ENCODE measurements at places on chromosomes 7 and 10.

DNA sequence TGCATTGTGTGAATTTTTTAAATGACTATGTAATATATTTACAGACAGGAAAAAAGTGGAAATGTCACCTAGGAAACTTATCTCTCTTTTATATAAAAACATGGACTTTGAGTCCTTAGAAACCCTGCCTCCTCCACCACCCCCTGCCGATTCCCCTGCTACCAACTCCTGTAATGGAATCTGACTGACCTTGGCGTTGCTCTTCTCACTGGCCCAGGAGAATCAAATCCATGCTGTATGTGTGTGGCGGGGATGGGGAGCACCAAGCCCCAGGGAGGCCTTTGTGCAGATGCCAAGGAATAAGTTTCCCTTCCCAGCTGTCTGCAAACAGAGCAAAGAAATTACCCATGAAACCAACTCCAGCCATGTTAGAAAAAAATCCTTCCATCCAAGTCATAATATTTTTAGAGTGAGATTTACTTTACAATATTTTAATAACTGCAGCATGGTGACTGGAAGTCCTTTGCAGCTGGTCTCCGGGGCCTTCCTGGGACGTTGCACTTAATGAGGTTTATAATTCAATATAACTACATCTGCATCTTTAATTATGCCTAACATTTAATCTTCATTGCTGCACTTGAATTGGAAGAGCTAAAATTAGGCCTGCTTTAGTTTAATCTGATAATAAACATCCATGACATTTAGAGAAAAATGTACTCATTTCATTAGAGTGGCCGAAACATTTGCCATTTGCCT, 111.4 kb upstream of the CACUL1 start:
- DNase-seq, result peak; percentile 30

- DNase-seq, result no peak
Observed at GRCh38 chr7:24880886-24881285, 99.1 kb downstream of the OSBPL3 start.

- peak; percentile 52 for DNase-seq
Observed at GRCh38 chr7:116500078-116500853, 728 bp downstream of the CAV2 start.

DNA sequence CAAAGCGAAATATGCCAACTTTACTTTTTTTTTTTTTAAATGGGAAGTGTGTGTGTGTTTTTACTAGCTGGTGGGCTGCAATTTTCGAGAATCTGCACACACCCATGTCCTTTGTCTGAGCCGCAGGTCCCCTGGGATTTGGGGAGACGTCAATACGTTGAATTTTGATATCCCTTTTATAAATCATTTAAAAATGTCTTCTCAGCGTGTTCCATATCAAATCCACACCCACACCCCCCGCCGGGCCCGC, 404 bp upstream of the FMC1 start:
- no peak for DNase-seq

- peak; percentile 59 for DNase-seq
Observed at GRCh38 chr10:13712837-13713581, 126.2 kb downstream of the PRPF18 start.

GRCh38 chr7:41476460-41476803, 226.5 kb downstream of the INHBA start:
- no peak for DNase-seq

- no peak for DNase-seq
Observed at GRCh38 chr7:32126843-32127242, 56.6 kb upstream of the PDE1C start.

- DNase-seq, result no peak
Observed at GRCh38 chr7:46432708-46433107, 511.6 kb upstream of the IGFBP3 start.

- DNase-seq, result no peak
Observed at GRCh38 chr7:138961159-138961558, 20.0 kb downstream of the KIAA1549 start.

- DNase-seq, result no peak
Observed at GRCh38 chr10:30155401-30155800, 96.0 kb upstream of the JCAD start.

DNA sequence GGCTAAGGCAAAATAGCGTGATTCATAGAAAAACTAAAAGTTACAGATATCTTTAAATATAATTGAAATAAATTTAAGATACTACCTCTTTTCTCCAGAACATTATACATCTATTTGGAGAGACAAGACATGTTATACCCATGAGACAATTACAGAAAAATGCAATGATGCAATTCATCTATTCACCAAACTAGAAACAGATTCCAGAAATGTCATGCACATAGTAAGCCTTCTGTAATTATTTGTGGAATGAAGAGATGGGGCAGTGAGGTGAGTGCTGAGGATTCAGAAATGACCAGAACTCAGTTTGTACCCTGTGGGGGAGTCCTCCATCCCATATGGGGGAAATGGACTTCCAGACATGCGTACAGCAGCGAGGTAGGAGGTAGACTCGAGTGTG, 99.4 kb downstream of the MKX start:
- DNase-seq, result no peak

DNA sequence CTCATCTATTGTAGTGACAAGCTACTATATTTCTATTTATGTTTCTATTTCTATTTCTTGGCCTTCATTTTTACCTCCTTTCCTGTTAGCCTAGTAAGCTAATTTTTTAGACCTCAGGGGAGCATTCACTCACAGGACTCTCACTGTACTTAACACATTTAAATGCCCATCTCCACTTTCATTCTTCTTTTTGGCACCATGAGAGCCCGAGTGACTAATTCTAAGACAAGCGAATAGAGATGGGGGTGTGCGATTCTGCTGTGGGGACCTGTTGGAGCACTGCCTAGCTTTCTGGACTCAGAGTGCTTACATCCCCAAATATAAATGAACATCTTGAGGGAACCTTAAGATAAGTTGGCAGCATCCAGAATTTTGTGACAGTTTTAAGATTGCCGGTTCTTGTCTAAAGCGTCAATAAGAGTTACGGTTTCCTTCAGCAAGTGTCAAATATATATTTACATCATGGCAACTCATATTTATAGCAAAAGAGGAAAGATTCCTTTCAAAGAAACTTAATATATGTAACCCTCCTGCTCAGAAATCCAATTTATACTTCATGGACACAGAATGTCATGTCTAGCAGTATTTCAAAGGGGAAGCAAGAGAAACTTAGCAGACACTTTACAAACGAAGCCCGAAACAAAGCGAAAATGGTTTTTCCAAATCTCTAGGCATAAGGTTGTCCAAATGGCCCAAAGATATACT, 54.1 kb upstream of the AFAP1L2 start:
- no peak for DNase-seq

- no peak for DNase-seq
Observed at GRCh38 chr10:94496646-94497045, 48.9 kb upstream of the HELLS start.

DNA sequence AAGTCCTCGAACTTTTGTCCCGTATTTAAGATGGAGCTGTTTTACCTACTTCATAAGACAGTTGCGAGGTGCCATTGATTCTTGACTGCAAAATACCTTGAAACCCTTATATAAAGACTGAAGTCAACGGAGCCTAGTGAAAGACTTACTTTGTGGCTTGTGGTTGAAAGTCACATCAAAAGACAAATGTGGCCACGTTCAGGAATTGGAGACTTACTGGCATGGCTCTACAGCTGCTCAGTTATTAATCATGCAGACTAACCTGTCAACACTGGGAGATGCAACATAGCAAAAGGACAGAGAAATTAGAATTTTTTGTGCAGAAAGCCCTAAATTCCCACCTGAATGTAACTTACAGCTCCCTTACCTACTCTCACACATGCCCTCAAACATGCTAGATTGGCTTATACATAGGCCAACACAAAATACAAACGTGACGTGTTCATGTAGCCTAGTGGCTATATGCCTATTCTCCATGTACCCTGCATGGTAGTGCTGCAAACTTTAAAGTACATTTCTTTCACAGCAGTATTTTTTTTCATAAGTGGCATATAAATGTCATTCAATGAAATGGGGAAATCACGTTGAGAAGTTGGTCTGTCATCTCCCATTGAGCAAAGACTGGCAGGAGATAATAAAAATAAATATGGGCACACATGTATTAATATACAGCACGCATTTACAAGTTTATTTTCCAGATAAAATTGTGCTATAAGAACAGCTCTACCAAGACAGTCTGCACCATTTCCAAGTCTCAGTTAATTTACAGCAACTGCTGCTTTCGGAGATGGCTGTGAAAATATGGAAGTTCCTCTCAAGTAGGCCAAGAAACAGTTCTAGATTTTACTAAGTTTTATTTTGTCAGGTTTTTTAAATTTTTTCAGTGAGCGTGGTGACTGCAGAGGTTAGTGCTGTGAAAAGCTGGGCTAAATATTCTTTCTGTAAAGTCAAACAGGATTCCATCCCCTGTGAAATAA, 170.4 kb upstream of the C7orf33 start:
- DNase-seq, result no peak

DNA sequence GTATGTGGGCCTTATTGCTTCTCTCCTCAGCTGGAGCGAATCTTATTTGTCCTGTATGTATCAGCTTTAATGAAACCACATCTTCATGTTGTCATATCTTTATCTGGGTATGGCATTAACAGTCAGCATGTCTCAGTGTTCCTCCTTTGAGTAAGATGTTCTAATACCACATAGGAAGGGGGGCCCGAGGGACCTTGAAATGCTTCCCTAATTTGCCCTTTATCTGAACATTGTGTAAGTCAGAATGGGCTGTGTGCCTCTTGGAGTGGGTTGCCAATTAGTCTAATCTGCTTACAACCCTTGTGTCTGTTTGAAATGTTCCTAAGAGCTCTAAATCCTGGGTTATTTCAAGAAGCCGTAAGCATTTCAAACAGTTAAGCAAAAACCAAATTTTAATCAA, 623.8 kb downstream of the SUGCT start:
- no peak for DNase-seq

DNA sequence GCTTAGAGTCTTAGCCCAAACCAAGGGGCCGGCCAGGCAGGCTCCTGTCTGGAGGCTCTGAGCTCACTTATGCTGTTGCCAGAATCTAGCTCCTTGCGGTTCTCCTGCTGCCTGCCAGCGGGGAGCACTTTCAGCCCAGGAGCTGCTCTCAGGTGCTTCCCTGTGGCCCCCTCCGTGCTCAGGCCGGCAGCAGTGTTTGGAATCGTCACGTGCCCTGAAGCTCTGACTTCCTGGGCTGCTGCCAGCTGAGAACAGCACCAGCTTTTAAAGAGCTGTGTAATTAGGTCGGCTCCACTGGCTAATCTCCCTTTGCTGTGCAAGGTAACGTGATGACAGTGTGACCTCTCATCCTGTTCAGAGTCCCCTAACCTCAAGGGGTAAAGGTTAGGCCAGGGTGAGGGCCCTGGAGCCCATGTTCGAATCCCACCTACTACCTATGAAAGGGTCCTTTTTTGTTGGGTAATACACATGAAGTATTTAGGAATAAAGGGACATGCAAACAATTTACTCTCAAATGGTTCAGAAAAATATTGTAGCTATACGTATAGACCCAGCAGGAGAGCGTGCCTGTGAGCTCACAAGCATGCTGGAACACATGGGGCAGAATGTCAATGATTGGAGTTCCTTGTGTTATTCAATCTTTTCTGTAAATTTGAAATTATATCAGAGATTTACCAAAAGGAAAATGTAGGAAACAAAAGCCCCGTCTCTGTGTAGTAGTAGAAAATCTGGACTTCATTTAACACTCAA, 16.6 kb downstream of the ZNF862 start:
- DNase-seq, result peak; percentile 91

DNA sequence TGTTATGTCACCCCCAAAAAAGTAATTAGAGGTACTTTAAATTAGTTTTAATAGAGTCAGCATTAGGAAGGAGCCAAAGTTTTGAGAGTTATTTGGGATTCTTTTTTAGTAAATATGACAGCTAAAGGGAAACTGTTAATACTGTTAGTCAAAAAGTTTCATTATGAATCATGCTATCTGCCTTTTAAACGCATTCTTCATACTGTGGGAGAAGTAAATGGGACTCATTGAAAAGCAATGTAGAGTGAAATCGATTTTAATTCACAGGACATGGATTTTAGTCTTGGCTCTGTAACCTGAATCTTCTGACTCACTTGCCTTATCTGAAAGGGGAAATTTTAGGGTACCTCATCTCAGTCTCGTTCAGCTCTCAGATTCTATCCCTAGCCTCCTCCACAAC, 105.1 kb downstream of the AASS start:
- no peak for DNase-seq

GRCh38 chr7:138495485-138495884, 35.4 kb downstream of the TRIM24 start:
- no peak for DNase-seq

DNA sequence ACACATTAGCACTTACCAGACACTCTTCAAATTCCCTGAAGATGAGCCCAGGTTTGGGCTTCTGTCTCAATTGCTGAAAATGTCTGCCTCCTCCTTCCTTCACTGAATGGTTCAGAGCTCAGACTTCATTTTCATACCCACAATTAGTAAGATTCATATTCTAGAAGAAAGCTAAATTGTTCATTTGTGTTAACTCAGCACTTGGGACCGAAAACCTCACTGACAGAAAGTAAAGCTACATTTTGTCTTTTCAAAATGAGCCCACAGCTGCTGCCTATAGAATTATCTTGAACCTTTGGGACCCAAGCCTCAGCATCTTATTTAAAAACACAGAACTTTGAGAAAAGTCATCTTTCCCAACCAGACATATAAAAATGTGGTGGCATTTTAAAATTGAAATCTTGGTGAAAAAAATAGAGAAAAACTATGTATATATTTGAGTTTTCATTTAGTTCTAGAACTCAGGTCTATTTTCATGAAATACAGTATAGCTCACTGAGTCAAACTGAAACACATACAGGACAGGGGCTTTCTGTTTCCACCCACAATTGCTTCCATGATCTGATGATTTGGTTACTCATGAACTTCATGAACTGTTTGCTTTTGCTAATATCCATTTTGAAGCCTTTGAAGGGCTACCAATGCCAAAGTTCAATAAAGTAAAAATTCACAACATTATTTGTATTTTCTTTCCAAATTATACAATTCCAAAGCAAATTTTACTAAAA, 119.1 kb upstream of the PFKP start:
- no peak for DNase-seq

DNA sequence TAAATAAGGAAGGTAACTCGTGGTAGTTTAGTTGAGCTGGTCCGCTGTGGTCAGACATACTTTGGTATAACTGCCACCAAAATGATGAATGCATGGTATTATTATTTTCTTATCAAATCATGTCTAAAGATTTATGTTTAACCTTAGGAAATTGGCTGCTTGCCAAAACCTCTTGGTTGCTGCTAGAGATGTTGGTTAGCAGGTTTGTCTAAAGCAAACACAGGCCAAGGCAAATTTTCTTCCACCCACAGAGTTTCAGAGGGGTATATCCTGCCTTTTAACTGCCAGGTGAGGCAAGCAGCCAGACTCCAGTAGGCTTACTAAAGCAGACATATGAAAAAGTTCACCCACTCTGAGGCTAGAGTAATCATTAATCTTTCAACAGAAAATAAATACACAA, 101.4 kb downstream of the SEMA3E start:
- peak; percentile 53 for DNase-seq

GRCh38 chr10:60704471-60704870, 73.8 kb upstream of the CDK1 start:
- no peak for DNase-seq

- DNase-seq, result no peak
Observed at GRCh38 chr7:130345725-130346124, 1.1 kb downstream of the CPA5 start.

- no peak for DNase-seq
Observed at GRCh38 chr7:124276005-124276622, 243.2 kb upstream of the TMEM229A start.

Measured in right lobe of liver (tissue), 6 donors.